NCI-H1092 (cell line): ENCODE measurements at places on chromosomes 6 and 20.

- DNase-seq, result no peak
Observed at GRCh38 chr6:170162775-170163404, 128.0 kb downstream of the DLL1 start.

- DNase-seq, result no peak
Observed at GRCh38 chr6:43947860-43948259, 177.8 kb downstream of the VEGFA start.

DNA sequence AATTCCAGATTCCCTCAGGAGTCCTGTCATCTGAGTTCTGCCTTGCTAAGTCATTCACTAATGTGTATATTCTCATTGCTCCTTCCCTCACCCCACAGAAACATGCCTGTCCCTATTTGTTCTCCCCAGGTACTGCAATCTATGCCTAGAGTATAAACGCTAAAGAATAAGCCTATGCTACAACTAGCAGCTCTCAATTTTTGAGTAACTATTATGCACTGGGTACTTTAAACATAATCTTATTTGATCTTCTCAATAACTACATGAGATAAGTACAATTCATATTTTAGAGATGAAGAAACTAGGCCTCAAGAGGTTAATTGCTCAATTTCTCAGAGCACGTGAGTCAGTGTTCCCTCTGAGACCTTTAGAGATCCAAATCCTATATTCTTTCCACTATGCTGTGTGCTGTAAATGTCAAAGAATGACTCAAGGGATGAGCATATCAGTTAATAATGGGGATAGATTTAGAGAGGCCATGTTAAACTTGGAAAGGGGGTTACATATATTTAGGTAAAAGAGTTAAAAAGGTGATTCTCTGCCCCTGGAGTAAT, 423.8 kb upstream of the ADGRB3 start:
- DNase-seq, result no peak

GRCh38 chr6:133166766-133167165, 74.4 kb upstream of the EYA4 start:
- DNase-seq, result no peak

DNA sequence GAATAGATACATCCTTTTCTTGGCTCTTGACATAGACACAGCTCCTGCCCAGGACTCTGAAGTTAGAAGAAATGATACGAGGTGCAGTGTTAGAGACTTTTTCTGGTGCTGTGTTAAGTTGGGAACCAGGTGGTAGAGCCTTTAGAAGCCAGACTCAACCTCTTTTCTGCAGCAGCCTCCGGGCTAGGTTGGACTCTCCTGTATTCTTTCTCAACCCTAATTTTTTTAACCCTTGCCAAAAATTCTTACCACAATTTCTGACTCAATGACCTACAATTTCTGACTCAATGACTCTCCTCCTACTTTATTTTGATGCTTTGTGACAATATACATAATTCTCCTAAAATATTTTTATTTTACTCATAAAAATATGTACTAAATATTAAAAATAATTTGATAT, 127.4 kb upstream of the PRL start:
- DNase-seq, result no peak

DNA sequence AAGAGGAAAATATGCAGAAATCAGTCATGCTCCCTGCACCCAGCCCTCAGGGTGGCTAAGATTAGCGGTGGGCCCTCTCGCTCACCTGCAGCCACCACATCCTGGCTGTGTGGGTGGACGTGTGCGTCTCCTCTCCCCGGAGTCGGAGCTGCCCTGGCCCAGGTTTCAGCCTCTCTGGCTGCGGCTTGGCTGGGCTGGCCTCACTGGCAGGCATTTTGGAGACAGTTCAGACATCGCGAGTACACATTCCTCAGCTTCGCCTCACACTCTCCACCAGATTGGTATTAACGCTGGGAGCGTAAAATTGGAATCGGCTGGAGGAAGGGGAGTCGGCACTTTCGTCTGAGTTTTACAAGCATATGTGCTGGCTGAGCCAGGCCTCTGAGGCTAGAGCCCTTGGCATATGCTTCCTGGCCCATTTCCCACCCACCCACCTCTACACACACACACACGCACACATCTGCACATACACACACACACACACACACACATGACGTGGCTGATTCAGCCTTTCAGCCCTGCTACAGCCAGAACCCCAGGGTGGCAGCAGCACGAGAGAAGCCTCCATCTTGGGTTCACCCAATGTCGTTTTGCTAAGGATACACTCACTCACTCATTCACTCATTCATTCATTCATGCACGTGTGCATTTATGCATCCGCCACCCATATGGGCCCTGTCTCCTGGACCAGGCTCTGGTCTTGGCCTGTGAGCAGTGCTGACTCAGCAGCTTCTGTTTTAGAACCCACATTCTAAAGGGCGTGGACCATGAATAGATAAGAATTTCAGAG, 42.9 kb downstream of the BCAS4 start:
- no peak for DNase-seq

DNA sequence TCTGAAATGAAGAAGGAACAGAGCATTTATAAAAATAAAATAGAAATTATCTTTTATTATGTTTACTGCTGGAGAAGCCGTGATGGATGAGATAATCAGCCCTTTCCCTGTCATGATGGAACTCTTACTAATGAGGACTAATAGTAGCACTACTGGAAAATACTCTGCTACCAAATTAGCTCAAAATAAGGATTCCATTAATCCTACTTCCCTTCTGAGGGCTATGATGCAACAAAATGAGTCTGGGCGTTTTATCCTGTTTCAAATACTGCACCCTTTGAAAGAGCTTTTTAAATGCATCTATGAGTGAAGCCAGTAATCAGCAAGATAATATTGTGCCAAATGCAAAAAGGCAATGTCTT, 59.3 kb upstream of the CARMIL1 start:
- no peak for DNase-seq

DNA sequence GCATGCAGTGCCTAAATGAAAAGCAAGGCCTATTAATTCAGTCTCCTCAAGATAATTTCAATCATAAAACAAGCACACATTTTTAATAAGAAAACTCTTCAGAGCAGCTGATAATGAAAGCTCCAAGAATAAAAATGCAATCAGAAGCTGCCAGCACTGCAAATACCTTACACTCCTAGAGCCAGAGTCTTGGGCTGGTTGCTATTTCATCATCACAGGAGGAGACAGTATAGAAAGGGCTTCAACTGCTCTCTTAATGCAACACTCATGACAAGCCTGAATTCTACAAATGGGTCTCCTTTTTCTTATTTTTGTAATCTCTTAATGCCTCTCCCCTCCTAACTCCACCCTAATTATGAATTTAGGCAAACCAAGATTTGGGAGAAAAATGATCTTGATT, 11.2 kb upstream of the MC3R start:
- no peak for DNase-seq

- no peak for DNase-seq
Observed at GRCh38 chr6:159720708-159721107, 6.6 kb upstream of the WTAP start.

GRCh38 chr6:144811140-144811539, 526.0 kb downstream of the UTRN start:
- DNase-seq, result no peak

GRCh38 chr20:60589623-60590022, 631.4 kb downstream of the CDH26 start:
- DNase-seq, result no peak
